ENCODE measurements at places on chromosomes 16 and 17.

DNA sequence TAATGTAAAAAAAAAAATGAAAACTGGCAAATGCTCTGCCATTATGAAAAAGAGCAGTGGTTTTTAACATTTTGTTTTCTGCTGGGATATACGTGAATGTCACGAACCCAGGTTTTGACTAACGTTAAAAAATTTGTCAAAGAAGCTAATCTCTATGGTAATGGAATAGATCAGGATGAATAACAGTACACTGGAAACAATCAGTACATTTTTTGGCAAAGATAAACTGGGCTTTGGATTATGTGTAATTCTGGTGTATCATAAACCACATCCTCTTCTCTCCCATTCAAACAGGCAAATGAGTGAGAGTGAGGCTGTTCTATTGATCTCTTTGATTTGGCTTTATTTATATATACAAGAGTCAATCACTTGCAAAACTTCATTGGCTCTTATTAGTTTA, 207.0 kb upstream of the IRX3 start:
- DNase-seq: no peak

- no peak for DNase-seq
Observed at GRCh38 chr16:80285104-80285503, 255.7 kb upstream of the DYNLRB2 start.

GRCh38 chr17:61468263-61468907, 16.2 kb downstream of the TBX4 start:
- no peak for DNase-seq

GRCh38 chr17:55233840-55234239, 30.9 kb upstream of the HLF start:
- DNase-seq: no peak

- no peak for DNase-seq
Observed at GRCh38 chr16:2968368-2968737, 795 bp upstream of the PAQR4 start.

DNA sequence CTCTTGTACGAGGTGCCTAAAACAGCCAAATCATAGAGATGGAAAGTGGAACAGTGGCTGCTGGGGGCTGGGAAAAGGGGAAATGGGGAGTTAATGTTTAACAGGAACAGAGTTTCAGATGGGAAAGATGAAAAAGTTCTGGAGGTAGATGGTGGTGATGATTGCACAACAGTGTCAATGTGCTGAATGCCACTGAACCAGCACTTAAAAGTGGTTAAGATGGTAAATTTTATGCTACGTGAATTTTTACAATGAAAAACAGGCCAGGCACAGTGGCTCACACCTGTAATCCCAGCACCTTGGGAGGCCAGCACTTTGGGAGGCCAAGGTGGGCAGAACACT, 130.4 kb downstream of the C16orf78 start:
- DNase-seq: no peak

- no peak for DNase-seq
Observed at GRCh38 chr16:68388124-68388523, 60.2 kb downstream of the SMPD3 start.

GRCh38 chr16:3578121-3578520, 918 bp upstream of the NLRC3 start:
- peak; percentile 46 for DNase-seq

- peak; percentile 30 for DNase-seq
Observed at GRCh38 chr16:24986512-24987303, 28.5 kb downstream of the ARHGAP17 start.

GRCh38 chr16:11020792-11021551, 76.6 kb downstream of the CLEC16A start:
- DNase-seq: no peak

- DNase-seq: no peak
Observed at GRCh38 chr17:29136998-29137730, 43.0 kb downstream of the MYO18A start.

DNA sequence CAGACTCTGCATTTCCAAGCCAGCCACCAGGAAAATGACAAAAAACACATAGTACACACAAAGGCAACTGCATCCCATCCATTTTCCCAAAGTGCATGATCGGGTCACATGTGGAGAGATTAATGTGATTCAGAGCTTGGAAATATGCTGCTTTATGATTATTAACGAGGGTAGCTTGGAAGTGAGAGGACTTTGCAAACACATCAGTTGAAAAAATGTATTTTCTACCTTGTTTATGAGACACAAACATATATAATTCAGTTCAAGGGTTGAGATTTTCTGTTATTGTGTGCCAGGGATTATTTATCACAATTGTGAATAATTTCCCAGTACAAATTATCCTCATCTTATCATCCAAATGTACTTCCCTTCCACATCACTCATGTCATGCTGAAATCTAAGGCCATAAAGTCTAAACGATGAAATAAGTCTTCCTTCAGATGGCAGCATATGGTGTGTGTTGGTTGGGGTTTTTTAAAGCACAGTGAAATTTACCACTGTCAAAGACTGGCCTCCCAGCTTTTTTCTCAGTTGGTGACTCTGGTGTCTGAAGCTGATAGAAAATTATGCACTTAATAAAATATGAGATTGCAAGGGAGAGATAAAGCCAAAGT, 104.7 kb upstream of the ADAMTS18 start:
- DNase-seq: no peak

DNA sequence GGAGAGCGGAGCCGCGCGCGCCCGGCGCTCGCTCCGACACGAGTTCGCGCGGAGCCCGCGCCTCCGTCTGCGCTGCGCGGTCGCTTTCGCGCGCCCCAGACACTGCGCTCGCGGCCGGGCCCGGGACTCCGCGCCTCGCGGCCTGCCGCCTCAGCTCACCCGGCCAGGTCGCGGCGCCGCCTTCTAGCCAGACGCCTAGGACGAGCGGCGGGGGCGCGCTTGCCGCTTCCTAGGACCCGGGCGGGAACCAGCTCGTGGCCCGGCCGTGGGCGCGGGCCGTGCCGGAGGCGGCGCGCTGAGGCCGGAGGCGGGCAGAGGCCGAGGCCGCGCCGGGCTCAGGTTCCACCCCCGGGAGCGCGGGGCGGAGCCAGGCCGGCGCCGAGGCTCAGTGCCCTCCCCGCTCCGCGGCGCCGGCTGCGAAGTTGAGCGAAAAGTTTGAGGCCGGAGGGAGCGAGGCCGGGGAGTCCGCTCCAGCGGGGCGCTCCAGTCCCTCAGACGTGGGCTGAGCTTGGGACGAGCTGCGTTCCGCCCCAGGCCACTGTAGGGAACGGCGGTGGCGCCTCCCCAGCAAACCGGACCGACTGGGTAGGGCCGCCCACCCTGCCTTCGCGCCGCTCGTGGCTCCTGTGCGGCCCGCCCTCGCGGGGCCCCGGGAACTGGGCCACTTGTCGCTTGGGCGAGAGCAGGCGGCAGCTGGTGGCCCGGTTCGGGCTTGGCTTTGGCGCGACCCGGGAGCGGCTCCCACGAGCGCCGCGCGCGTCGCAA, at the start of gene SPHK1:
SPHK1 (plus strand) TSS at position 388 of the 765 bp plus-strand sequence. CDS start 1,036 bp downstream, outside the sequence.
- no peak for DNase-seq

DNA sequence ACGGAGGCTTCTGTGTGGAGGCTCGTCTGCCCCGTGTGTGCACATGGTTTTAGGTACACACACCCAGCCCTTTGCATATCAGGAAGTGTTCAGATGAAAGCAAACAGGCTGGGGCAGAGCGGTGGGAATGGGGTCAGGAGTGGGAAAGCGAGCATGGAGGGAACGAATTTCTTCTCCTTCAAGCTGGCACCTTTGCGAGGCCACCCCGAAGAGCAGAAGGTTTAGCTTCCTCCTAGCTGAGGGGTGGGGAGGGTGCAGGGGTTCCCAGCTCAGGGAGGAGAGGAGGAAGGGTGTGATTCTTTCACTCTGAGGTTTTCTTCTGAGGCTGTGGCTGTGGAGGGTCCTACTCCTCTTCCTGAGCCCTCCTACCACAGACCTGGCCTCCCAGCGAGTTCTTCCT, 83.6 kb downstream of the ABR start:
- no peak for DNase-seq

GRCh38 chr17:48568499-48569239, 9.5 kb downstream of the HOXB4 start:
- DNase-seq: no peak

GRCh38 chr17:72064606-72065193, 56.1 kb upstream of the SOX9 start:
- no peak for DNase-seq

- DNase-seq: no peak
Observed at GRCh38 chr16:21268236-21268635, 9.9 kb downstream of the CRYM start.

GRCh38 chr17:64571746-64572145, 65.0 kb downstream of the CEP95 start:
- DNase-seq: no peak

- DNase-seq: no peak
Observed at GRCh38 chr17:57211543-57211942, 44.8 kb upstream of the MSI2 start.

DNA sequence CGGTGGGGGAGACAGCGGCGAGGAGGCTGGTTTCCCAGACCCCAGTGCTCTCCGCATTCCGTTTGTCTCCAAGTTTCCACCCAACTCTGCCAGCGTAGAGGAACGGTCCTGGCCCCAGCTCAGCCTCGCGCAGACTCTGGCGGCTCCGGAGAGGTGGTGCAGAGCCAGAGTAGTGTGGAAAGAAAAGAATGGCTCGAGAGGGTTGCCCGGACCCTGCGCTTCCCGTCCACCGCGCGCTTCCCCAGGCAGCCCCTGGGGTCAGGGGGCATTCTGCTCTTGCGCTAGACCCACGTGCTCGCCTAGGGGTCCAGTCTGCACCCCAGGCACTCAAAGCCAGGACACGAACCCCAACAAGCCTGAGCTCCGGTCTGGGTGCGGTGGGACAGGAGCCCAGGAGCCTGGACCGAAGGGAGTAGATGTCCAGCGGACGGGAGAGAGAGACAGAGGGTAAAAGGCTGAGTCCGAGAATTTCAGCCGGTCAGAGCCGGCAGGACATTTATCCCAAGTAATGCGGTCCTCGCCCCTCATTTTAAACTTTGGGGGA, 3.8 kb downstream of the PMP22 start:
- DNase-seq: no peak

DNA sequence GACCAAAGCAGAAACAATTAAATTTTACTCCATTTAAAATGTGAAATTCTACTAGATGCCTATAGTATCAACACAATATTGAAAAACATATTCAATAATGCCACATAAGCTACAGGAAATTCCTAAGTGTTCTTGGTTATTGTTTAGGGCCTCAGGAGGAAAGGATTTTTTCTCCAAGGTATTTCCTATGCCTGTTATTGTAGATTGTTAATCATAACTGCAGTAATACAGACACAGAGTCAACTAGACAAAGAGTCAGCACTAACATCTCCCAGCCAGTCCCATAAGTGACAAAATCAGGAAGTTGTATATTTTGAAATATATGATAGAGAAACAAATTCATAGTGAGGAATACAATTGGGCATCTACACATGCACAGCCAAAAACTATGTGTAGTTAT, 782.7 kb upstream of the KIF2B start:
- no peak for DNase-seq

DNA sequence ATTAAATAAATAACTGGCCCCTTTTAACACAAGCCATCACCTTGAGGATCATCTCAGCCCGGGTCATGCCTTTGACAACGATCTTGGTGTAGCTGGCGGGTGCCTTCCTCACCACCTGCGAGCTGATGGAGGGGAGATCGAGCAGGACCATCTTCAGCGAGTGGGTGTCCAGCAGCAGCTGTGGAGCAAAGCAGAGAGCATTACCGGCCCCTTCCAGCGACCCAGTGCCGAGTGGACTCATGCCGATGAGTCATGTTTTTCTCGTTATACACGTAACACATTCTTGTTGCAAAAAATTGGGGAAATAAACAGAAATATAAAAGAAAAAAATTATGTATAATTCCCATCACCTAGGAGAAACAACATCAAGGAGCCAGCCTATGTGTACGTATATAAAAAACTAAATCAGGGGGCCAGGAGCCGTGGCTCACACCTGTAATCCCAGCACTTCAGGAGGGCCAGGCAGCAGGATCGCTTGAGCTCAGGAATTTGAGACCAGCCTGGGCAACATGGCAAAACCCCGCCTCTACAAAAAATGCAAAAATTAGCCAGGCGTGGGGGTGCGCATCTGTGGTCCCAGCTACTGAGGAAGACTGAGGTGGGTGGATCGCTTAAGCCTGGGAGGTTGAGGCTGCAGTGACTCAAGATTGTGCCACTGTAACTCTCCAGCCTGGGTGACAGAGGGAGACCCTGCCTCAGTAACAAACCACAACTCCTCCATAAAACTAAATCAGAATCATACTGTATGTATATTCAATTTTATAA, 169.1 kb upstream of the RPH3AL start:
- DNase-seq: no peak

DNA sequence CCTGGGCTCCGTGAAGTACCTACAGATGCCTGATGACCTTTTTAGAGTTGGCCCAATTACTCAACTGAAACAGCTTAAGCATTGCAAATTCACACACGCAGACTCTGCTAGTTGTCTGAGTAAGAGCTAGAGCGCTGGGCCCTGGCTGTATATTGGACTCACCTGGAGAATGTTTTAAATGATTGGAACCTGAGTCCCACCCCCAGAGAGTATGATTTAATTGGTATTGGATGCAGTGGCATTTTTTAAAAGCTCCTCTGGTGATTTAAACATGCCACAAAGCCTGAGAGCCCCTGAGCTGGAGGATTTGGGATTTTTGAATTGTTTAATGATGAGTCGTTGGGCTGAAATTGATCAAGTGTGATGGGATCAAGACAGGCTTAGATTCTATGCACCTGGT, 143.9 kb upstream of the SDK2 start:
- DNase-seq: no peak

GRCh38 chr17:17876959-17877528, 40.3 kb upstream of the SREBF1 start:
- no peak for DNase-seq

DNA sequence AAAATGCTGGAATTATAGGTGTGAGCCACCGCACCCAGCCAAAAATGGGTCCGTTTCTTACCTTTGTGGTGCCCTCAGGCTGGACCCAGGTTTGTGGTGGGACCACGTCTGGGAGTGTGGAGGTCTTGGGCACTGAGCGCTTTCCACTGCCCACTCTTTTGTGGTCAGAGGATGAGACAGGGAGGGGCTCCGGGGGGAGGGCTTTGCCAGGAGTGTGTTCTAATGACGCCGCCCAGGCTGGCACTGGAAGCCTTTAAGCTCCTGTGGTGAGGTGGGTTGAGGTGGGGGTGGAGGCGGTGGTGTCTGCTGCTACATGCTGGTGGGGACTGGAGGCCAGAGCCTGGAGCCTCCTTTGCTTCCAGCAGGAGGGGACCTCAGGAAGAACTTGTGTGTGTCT, 12.8 kb upstream of the ADCY7 start:
- DNase-seq: no peak

DNA sequence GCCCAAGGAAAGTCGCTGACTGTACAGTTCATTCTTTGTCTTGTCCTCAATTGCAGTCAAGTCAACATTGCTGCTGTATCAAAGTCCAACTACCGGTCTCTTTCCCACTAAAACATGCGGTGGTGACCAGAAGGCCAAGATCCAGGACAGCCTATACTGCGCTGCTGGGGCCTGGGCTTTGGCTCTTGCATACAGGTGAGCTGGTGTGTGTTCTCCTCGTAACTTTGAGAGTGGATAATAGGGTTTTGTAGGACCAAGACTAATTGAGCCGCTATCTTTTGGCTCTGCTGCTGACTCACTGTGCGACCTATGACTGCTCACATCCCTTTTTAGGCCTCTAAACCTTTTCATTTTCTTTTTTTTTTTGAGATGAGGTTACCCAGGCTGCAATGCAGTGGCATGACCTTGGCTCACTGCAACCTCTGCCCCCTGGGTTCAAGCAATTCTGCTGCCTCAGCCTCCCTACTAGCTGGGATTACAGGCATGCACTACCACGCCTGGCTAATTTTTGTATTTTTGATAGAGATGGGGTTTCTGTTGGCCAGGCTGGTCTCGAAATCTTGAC, 38.7 kb downstream of the PHKB start:
- no peak for DNase-seq

GRCh38 chr17:43983515-43984411, 20.7 kb upstream of the NAGS start:
- DNase-seq: no peak

- no peak for DNase-seq
Observed at GRCh38 chr17:60863892-60864707, 186.4 kb downstream of the BCAS3 start.
